ENCODE measurements at places on chromosomes 1 and 21. TPM values are rescaled to one million over a fixed set of nuclear protein-coding genes. Genes with fewer than 3 reads are reported as not detected.
A peak's percentile ranks its signal among the peaks of the same experiment; 100 is the strongest.

DNA sequence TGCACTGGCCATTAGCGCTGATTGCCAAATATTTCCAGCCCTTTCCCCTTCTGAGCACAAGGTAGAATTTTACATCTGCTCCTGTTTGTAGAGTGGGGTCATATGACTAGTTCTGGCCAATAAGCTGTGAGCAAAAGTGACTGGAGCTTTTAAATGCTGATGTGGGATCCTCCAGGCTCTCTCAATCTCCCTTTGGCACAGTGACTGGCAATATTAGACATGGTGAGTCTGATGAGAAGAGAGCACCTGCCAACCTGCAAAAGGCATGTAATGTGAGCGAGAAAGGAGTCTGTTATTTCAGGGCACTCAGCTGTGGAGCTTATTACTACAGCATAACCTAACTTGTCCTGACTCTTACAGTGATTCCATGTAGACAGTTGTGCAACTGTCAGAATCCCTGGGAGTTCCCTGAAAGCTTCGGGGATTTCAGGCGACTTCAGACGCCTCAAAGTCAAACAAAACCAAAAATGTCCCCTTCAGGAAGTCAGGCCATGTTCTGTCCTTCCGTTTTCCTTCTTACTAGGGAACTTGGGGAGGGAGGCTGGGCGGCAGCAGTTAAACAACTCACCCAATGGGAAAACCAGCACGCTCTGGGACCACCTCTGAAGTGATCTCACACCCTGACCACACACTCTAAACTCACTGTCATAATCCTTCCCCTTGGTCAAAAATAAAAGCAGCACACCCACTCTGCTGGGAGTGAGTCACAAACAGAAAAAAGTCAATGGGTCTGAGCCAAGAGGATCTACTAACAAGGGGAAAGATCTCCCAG lies 3.6 kb upstream of the RASSF5 start:
- peak; percentile 56 for DNase-seq

DNA sequence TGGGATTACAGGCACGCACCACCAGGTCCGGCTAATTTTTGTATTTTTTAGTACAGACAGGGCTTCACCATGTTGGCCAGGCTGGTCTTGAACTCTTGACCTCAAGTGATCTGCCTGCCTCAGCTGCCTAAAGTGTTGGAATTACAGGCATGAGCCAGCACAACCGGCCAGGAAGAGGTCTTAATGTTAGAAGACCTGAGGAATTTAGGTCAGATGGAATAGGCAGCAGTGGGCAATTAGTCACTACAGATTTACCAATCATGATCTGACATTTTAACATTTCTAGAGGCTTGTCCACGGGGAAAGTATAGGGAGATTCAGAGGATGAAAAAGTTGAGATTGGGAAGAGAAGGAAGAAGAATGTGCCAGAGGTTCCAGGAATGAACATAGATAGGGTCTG lies 8.9 kb upstream of the APP start:
- DNase-seq, result no peak

The MPZ gene
- total RNA-seq, result 2.8 TPM

DNA sequence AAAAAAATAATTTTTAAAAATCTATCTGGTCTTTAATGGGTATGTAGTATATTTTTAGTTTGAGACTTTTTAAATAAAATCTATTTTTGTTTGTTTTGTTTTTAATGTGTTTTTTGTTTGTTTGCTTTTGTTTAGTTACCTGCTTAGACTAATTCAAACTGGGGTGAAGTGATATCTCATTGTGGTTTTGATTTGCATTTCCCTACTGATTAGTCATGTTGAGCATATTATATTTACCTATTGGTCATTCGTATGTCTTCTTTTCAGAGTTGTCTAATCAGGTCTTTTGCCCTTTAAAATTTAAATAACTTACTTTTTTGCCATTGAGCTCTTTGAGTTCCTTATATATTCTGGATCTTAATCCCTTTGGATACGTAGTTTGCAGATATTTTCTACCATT lies 20.3 kb downstream of the CD1B start:
- DNase-seq, result no peak

The ACKR1 gene
- not detected for total RNA-seq

- no peak for DNase-seq
Observed at GRCh38 chr1:240100371-240100934, 8.8 kb downstream of the FMN2 start.

The FMO3 gene
- total RNA-seq, result not detected

The GJA5 gene
- not detected for total RNA-seq

DNA sequence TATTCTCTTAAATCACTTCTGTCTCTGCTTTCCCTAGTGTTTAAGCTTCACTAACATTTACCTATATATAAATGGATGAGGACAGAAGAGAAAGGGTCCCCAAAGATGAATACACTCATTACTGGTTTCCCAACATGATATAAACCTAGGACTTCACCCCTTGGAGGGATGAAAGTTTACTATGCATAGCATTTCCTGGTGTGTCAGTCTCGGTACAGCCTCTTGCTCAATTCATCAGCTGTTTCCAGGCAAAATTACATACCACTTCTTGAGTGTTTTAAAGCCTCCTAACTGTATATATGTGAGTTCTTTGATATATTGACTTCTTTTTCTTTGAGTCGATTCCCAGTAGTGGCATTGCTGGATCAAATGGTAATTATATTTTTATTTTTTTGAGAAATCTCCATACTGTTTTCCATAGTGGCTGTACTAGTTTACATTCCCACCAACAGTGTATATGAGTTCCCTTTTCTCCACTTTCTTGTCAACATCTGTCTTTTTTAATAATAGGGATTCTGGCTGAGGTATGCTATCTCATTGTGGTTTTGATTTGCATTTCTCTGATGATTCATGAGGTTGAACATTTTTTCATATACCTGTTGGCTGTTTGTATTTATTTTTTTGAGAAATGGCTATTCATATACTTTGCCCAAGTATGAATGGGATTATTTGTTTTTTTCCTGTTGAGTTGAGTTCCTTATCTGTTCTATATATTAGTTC lies 259.3 kb upstream of the CACYBP start:
- no peak for DNase-seq

DNA sequence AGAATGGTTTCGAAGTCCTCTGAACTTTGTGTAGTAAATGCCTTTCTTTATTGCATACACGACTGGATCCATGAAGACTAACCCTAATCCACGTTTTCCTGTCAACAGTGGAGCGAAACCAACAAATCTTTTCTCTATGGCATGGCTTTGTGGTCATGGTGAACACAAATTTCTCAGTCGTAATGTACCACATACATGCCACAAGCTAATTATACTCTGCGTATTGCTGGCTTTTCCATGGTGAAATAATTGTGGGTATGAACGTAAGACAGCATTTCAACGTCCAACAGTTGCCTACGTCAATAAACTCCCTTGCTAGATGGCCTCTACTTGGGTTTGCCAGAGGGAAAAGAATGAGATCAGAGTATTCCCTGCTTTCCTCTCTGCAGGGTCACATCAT lies 27.5 kb downstream of the INTS7 start:
- DNase-seq, result no peak

DNA sequence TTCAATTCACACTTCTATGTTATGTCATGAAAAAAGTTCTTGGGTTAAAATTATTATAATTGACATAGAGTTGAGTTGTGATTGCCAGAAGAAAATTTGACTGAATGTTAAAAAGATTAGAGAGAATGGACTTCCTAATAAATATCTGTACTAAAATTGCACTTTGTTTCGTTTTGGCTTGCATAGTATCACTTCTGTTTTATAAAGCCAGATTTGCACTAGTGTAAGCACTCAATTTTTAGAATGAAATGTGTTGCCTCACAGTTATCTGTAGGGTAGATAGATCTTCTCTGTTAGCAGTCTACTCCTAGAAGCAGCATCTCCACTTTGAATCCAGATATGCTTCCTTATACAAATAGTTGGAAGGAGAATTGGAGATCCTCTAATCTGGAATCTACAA lies 95.2 kb upstream of the MPC2 start:
- DNase-seq, result no peak

GRCh38 chr1:1432951-1433803 lies 2.3 kb upstream of the VWA1 start:
- no peak for DNase-seq

The RNPC3 gene
- total RNA-seq, result 22.2 TPM

GRCh38 chr1:73998348-73998959 lies 199.5 kb downstream of the LRRIQ3 start:
- DNase-seq, result no peak

The ELAPOR1 gene
- total RNA-seq, result 2.8 TPM

- DNase-seq, result peak; percentile 51
Observed at GRCh38 chr1:208988811-208989222, 594.7 kb upstream of the CAMK1G start.

- no peak for DNase-seq
Observed at GRCh38 chr1:37484325-37485051, 10.1 kb downstream of the ZC3H12A start.

GRCh38 chr1:222880587-222880986 lies 65.7 kb downstream of the DISP1 start:
- peak; percentile 52 for DNase-seq

The PLA2G4A gene
- not detected for total RNA-seq

GRCh38 chr1:89759036-89759435 lies 61.8 kb upstream of the LRRC8D start:
- no peak for DNase-seq

GRCh38 chr1:162756523-162756922 lies 34.0 kb upstream of the HSD17B7 start:
- DNase-seq, result no peak

DNA sequence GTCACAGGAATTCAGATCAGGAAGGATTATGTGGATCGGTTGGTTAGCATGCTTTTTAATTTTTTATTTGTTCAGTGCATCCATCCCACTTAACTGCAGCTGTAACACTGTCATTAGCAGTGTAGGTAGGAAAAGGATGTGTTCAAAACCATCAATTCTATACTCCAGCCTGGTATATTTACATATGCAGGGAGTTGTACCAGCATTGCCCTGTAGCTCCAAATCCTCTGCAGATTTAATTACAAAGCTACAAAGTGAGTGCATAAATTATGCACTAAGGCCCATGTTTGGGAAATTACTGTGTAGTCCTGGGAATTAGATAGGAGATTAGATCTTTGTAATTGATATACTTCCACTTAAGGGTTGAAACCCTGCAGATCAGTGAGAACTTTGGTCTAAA lies 15.9 kb upstream of the OSBPL9 start:
- DNase-seq, result no peak

DNA sequence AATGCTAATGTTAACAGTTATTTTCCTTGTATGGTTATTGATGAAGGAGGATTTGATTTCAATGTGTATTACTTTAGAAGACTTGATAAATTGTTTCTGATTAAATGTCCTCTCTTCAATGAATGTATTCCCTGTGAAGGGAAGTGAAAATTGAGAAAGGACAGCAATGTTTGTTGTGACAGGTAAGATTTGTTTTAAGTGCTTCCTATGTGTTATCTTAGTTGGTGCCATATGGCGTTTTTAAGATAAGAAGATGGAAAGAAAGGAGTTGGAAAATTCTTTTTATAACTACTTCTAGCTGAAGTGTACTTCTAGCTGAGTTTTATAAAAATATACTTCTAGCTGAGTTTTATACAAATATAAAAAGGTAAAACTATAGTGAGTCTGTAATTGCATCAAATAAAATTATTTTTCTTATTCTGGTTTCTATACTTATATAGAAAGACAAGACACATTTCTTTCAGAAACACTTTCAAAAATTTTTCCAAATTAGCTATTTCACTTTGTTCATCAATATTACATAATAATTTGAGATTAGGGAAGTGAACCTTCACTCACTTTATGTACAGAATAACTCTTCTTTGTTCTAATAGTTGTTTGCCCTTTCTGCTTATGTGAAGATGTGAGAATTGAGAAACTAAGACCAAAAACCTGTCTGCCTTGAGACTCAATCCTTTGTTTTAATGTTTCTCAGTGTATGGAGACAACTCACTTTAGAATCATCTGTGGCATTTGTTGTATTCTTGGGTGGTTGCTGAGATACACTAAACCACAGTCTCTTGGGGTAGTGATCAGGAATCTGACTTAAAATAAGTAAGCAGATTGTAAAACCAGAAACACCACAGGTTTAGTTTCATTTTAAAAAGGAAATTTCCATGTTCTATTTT lies 382.9 kb upstream of the B3GALT2 start:
- peak; percentile 46 for DNase-seq

GRCh38 chr1:237470712-237471338 lies 419.9 kb downstream of the ZP4 start:
- DNase-seq, result no peak

- no peak for DNase-seq
Observed at GRCh38 chr1:208303743-208304712, 59.8 kb upstream of the PLXNA2 start.

The TRIM45 gene
- total RNA-seq, result 0.87 TPM

DNA sequence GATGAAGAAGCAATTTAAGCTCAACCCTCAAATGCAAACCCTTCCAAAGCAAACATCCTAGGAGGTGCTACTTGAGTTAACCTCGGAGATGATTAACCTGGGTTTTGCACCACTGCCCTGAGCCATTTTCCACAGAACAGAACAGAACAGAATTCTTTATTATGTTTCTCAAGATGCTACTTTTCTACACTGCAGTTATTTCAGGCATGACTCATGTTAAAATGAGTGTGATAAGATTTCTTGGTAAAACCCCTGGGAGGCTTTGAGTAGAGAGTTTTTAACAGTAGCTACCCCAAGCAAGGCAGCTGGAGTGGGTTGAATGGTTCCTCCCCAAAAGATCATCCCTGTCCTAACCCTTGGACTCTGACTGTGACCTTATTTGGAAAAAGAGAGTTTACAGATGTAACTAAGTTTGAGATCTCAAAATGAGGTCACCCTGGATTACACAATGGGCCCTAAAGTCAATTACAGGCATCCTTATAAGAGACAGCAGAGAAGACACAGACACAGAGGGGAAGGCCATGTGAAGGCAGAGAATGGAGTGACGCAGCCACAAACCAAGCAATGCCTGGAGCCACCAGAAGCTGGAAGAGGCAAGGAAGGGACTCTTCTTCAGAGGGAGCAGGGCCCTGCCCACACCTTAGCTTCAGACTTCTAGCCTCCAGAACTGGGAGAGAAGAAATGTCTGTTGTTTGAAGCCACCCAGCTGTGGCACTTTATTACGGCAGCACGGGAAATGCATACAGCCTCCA lies 153.4 kb downstream of the ETS2 start:
- DNase-seq, result no peak

The IL19 gene
- not detected for total RNA-seq

The HSD11B1 gene
- not detected for total RNA-seq

The PCSK9 gene
- not detected for total RNA-seq

DNA sequence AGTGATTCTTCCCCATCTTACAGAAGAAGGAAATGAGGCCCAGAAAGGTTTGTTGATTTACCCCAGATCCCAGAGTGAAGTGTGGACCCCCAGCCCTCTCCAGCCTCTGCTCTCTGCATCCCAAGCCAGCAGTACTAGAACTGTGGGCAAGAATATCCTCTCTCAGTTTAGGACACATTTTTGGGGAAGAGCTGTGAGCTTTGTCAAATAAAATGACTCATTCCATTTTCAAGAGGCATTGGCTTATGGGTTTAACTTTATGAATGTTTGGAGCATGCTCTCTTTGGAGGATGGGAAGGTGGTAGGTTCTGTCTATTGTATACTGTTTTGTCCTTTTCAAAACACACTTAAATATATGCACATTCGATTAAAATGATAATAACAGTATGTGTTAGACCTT lies 70.6 kb upstream of the CNTN2 start:
- DNase-seq, result no peak

The AK5 gene
- 1.2 TPM for total RNA-seq

Data from activated CD8-positive, alpha-beta T cell treated with anti-CD3 and anti-CD28 coated beads, Interleukin-2, amount 10 ng/mL, durations not matched to agents 7 days and 5 days (primary cell).